ENCODE measurements at places on chromosomes 1 and 21. TPM values are rescaled to one million over a fixed set of nuclear protein-coding genes. Genes with fewer than 3 reads are reported as not detected.

- DNase-seq: no peak
Measured at GRCh38 chr1:168801032-168801745, 72.2 kb upstream of the DPT start.

GRCh38 chr1:40753142-40753882, 30.3 kb upstream of the KCNQ4 start:
- no peak for DNase-seq

GRCh38 chr1:14236097-14236496, 362.4 kb upstream of the KAZN start:
- no peak for DNase-seq

- no peak for DNase-seq
Measured at GRCh38 chr21:39666026-39666425, 53.3 kb downstream of the B3GALT5 start.

DNA sequence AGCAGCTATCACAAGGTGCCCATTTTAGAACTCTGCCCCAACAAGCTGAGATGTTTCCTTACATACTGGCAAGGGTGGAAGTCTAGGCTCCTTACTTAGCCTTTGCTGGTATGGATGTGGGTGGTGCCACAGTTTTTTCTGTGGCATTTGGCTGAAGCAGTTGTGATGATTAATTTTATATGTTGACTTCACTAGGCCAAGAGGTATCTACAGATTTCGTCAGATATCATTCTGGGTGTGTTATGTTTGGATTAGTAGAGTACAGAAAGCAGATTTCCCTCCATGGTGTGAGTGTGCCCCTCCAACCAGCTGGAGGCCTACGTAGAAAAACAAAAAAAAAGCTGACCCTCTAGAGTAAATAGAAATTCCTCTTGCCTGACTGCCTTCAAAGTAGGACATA, 317.0 kb downstream of the BARHL2 start:
- no peak for DNase-seq

- no peak for DNase-seq
Measured at GRCh38 chr1:89578151-89578550, 53.5 kb downstream of the LRRC8B start.

GRCh38 chr1:163970699-163971098, 588.3 kb upstream of the PBX1 start:
- no peak for DNase-seq

- no peak for DNase-seq
Measured at GRCh38 chr21:25983745-25984144, 186.8 kb downstream of the APP start.

GRCh38 chr1:155083865-155084721, 5.5 kb downstream of the EFNA3 start:
- no peak for DNase-seq

DNA sequence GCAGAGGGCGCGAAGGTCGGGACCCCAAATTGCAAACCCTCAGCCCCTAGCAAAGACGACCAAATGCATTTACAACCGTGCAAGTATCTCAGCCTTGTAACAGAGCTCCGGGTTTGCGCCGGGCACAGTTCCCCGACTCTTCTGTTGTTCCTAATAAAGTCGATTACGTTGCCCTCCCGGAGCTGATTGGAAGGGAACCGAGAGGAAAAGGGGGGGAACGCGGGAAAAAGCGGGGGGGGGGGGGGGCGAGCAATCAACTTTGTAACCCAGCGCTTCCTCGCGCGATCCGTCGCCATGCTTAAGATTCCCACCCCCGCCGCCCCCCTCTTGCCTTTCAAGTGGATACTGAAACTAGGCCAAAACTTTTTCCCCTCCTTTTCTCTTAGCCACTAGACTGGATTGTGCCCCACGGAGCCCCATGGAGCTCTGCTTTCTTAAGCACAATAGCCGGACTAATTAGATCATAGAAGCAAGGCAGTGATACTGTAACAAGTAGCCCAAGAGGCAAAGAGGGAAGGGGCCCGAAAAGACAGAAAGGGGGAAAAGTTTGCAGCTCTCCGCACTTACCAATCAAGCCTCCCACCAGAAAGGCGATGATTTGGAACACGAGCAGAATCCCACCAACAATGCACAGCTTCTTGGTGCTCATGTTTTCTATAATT, 565 bp downstream of the WLS start:
- no peak for DNase-seq

GRCh38 chr1:200205216-200205995, 177.9 kb downstream of the NR5A2 start:
- no peak for DNase-seq

GRCh38 chr1:47782414-47783166, 214.6 kb downstream of the TRABD2B start:
- DNase-seq: no peak

- no peak for DNase-seq
Measured at GRCh38 chr1:203162403-203162802, 13.2 kb downstream of the MYBPH start.

GRCh38 chr21:31509194-31510017, 150.1 kb upstream of the SOD1 start:
- DNase-seq: peak; percentile 45

DNA sequence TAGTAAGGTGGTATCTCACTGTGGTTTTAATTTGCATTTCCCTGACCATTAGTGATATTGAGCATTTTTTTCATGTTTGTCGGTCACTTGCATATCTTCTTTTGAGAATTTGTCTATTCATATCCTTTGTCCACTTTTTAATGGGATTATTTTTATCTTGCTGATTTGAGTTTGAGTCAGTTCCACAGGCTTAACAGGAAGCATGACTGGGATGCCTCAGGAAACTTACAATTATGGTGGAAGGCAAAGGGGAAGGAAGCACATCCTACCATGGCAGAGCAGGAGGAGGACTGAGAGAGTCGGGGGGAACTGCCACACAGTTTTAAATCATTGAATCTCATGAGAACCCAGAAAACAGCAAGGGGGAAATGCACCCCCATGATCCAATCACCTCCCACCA, 51.1 kb downstream of the ODF2L start:
- DNase-seq: no peak

- DNase-seq: no peak
Measured at GRCh38 chr1:56578963-56579875, at the start of gene PLPP3. Gene PLPP3 (minus strand): TSS chr1:56579563. CDS start chr1:56579016, 547 bp downstream.

- DNase-seq: no peak
Measured at GRCh38 chr1:77036560-77036959, 169.3 kb downstream of the ST6GALNAC5 start.

- DNase-seq: no peak
Measured at GRCh38 chr1:160053548-160054365, 16.2 kb downstream of the KCNJ10 start.

- DNase-seq: no peak
Measured at GRCh38 chr1:201640624-201641023, 101.7 kb downstream of the NAV1 start.

GRCh38 chr1:73998348-73998959, 199.5 kb downstream of the LRRIQ3 start:
- no peak for DNase-seq

DNA sequence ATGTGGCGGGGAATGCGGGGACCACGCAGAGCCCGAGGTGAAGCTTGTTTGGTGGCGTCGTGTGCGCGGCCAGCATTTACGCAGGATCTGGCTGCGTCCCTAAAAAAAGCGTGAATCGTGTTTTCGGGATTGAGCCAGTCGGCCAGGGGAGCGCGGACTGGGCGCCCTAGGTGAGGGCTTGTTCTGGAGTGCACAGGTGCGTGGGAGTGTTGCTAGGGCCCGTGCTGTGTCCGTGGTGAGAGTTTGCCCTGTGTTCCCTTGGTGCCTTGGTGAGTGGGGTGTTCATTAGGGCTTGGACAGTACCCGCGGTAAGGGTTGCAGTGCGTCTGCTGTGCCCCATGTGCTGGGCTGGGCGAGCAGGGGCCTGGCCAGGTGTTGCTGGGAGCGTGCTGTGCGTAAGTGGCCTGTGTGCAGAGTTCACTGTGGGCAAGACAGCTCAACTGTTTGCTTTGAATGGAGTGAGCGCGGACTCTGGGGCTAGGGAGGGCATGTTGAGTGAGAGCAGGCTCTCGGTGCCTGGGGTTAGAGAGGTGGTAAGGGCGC, 673 bp downstream of the CD46 start:
- DNase-seq: no peak

PPM1J gene
- total RNA-seq: 0.77 TPM

LAX1 gene
- 26.8 TPM for total RNA-seq

CSF3R gene
- total RNA-seq: 1.8 TPM

MPZ gene
- total RNA-seq: 6.8 TPM

HSD3B2 gene
- total RNA-seq: 2.6 TPM

TAS1R1 gene
- total RNA-seq: not detected

IL22RA1 gene
- 0.13 TPM for total RNA-seq

PEAR1 gene
- total RNA-seq: 0.67 TPM

COL8A2 gene
- 0.15 TPM for total RNA-seq

RHBG gene
- total RNA-seq: not detected

ARID4B gene
- total RNA-seq: 151 TPM

C1QC gene
- total RNA-seq: not detected

CR1 gene
- total RNA-seq: 10.6 TPM

Data from T-cell (primary cell).